CD4-positive, alpha-beta T cell treated with Interleukin-4 for 1 hour (primary cell): ENCODE measurements at places on chromosomes 12 and 14.

DNA sequence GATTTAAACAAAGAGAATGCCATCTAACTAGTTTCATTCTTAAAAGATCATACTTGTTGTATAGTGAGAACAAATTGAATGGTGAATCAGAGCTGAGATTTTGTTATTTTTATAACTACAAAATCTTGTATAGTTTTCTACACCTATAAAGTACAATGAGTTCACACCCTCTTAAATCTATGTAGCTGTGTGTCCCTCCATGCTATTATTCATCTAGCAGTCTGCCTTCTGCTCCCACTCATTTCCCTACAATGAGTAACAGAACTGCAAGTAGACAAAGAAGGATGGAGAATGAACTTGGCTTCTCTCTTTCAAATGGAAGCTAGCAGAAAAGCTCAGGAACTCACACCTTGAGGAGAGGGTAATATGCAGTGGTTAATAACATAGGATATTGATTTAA is 7.1 kb downstream of the IFNG-AS1 start:
- no peak for DNase-seq

DNA sequence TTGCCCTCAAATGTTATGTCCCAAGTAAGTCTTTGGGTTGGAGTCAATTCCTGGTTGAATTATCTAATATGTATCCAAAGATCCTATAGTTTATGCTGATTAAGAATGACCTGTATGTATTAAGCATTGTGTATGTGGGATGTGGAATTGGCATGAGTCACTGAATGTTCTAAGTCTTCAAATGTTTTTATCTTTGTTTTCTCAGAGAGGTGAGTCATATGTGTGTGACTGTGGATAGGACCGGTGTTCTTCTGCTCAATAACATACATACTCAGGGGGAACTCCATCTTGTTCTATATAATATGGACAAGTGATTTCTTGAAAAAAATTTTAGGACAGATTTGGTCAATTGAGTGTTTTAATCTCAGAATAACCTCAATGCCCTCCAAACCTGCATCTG is 57.9 kb downstream of the NAV3 start:
- DNase-seq = no peak

- no peak for DNase-seq
Measured at GRCh38 chr12:110002676-110003515, 3.7 kb downstream of the ANKRD13A start.

DNA sequence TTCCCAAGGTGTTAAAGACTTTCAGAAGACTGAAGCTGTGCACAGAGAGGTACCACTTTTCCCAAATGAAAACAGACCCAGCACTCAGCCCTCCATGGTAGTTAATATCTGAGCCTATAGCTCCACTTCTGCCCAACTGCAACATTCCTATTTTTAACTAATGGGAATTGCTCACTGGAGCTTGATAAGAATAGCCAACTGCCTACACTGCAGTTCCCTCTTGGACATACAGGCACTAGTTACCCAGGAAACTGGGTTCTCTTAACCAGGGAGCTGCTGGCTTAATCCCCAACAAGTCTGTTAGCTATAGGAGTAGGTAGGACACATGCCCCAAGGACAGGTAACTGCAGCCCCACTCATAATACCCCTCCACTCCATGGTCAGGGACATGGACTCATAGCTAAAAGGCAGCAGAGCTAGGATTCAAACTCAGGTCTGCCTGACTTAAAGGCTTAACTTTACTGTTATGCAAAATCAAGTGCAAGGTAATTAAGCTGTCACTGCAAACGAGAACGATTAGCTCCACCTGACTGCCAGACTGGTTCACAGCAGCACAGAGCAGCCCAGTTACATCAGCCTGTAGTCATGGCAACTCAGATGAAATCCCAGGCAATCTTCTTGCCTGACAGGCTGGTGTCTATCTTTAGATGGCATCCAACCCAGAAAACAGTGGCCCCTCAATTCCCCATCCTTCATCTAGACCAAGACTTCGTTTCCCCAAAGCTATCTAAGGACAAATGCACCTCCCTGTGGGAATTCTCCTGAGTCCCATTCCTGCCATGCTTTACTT is 77.1 kb upstream of the ACTN1 start:
- DNase-seq = no peak

GRCh38 chr14:79947440-79948054 is 263.8 kb downstream of the DIO2 start:
- no peak for DNase-seq

GRCh38 chr14:61609191-61609843 is 86.0 kb upstream of the HIF1A start:
- DNase-seq = no peak

GRCh38 chr12:91373086-91373485 is 190.5 kb upstream of the DCN start:
- DNase-seq = no peak

GRCh38 chr14:99928963-99929362 is 135.8 kb downstream of the EML1 start:
- DNase-seq = no peak

DNA sequence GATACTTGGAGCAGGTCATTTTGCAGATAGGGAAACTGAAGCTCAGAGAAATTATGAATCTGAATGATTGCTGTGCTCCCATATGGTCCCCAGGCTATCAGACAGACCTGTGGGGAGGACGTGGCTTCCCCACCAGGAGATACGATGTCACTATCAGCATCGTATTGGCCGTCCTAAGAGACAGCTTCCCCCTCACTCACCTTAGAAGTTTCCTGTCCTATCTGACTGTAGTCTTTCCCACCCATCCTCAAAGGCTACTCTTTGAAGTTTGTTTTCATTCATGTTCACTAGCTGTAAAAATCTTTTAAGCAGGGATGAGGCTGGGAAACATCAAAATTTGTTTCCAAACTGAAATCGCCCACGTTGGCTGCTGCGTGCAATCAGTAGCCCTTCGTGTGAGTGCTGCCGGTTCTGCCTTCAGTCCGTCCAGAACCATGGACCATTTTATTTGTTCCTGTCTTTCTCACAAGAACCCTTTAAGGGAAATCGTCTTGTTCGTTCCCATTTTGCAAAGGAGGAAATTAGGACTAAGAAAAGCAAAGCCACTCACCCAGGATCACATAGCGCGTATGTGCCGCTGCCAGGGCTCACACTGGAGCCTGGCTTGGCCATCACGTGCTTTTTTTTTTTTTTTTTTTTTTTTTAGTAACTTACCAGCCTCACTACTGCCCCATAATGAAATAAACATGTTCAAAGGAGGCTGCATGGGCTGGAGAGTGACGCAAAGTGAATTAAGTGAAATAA is 1.0 kb upstream of the KDM2B start:
- peak; percentile 36 for DNase-seq

DNA sequence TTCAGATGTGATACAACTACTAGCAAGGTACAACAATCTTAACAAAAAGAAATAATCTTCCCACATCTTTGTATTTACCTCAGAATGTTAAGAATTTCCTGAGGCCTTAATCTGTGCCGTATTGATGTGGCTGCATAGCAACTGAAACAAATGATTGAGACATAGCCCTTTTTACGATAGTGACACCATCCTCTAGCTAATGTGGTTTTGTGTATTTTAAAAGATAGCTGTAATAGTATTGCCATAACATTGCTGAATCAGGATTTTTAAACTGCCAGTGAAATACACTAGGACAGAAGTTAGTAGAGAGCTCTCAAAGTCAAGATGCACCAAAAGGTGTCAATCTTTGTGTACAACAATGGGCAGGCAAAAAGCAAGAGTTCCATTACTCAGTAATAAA is 11.9 kb downstream of the NPAS3 start:
- DNase-seq = no peak

- DNase-seq = no peak
Measured at GRCh38 chr12:39064708-39065107, 159.3 kb upstream of the CPNE8 start.

- DNase-seq = no peak
Measured at GRCh38 chr14:106218174-106218573, 691.8 kb downstream of the TMEM121 start.

- no peak for DNase-seq
Measured at GRCh38 chr14:68856572-68856971, 63.7 kb upstream of the ZFP36L1 start.

GRCh38 chr14:67457782-67458181 is 30.7 kb downstream of the TMEM229B start:
- no peak for DNase-seq

DNA sequence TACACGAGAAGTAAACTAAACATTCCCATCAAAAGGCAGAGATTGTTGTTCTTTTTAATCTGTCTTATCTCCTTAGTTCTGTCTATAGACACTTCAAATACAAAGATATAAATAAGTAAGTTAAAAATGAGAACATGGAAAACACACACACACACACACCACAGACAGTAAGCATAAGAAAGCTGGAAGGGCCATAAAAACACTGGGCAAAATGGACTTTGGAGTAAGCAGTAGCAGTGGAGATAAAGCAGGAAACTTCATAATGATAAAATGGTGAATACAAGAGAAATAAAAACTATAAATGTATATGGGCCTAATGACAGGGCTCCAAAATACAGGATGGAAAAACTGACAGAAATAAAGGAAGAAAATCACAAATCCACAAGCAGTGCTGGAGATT is 32.6 kb downstream of the KICS2 start:
- no peak for DNase-seq

DNA sequence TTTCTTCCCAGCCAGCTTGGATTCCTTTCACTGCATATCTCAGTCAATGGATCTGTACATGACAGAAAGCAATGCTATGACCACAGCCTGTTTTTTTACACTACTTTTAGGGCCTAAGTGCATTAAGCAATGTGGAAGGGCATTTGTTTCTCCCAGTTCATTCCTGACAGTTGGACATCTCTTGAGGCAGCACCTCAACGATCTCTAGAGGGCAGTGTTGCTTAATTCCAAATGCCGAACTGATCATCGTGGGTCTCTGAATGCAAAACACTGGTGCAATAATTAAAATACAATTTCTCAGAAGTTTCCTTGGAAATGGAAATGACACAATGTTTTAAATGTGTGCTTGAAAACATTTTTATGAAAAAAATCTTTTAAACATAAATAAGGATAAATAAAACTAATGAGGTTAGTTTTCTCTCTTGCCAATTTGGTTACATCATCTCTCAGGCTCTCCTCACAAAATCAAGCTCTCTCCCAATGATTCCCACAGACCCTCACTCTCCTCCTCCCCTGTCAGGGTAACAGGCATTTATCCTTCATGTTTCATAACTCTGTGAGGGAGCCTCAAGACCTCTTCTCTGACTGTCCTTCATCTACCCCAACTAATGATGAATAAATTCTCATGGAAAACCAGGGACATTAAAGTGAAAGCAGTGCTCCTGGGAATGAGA is 192.4 kb upstream of the SLC16A7 start:
- peak; percentile 50 for DNase-seq

- DNase-seq = no peak
Measured at GRCh38 chr14:78762331-78762730, 592.2 kb downstream of the NRXN3 start.

- DNase-seq = no peak
Measured at GRCh38 chr14:42884100-42884499, 1277.4 kb downstream of the LRFN5 start.

DNA sequence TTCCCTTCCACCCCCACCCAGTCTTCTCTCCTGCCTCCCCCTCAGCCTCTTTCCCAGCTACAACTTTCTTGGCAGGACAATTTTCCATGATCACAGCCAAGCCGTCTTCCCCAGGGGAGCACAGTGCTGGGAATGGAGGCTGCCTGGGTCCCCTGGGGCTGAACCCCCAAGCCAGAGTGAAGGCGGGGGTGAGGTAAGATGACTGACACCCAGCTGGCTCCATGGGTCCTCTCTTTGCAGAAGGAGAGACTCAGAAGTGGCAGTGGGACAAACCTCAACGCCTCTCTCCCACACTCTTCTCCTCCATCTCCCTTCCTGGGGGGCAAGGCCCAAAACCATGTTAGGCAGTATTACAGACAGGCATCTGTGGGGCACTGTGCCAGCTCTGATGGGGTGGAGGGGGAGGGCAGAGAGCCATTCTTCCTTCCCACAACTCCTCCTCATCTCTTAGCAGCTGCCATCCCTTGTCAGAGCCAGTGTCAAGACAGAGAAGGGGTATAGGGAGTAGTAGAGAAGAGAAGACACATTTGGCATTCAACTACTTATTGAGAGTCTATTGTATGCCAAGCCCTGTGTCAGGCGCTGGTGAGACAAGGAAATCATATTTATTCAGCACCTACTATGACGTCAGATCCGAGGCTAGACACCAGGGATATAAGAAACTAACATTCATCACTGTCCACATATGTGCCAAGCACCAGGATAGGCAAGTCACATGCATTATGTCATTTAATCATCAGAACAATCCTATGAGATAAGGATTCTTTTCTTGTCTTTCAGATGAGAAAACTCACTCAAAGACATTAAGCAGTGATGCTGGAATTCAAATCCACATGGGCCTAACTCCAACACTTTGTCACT is 3.6 kb downstream of the ITGA7 start:
- no peak for DNase-seq

DNA sequence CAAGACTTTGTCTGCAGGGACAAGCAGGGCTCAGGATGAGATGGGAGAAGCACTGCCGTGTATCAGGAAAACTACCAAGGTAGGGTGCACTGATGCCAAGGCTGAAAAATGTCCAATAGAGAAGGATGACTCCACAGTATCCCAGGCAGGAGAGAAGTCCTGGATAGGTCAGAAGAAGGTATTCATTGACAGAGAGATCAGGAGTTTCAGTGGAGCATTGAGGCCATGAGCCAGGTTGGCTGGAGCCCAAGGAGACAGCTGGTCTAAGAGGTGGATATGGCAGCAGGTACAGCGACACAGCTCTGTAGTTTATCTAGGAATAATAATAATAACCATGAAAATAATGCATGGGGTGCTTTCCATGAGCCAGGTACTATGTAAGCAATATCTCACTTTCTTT is 180.9 kb downstream of the EXOC5 start:
- no peak for DNase-seq

DNA sequence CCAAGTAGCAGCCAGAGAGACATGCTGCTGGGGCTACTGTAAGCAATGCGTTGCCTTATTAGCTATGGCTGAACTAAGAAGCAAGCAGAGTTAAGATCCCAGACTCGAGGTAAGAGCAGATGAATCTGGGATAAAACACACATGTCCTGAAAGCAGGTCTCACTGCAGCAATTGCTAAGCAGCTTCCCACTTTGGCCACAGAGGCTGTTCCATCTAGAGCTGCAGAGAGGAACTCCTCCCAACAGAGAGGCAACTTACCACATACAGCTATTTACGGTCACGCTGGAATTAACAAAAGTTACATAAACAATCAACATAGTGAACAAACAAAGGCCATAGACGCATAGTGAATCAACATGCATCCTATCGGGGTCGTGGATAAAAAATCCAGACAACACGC is 90.2 kb downstream of the KSR2 start:
- no peak for DNase-seq

DNA sequence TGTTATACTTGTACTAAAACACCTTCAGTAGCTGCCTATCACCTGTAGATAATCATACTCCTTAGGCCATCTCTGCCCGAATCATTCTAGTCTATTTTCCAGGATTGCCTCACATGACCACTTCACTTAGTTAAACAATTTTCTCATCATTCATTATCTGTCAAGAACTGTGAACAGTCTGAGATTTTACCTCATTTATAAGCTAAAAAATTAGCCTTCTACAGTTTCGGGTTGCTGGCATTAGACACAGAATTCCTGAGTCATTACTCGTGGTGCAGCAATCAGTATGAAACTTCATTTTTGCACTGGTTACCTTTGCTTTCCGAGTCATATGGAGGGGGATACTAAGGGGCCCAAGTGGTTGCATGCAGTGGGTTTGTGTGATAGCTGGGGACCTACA is 57.6 kb upstream of the OTOGL start:
- no peak for DNase-seq
